Nephron progenitor cell (in vitro differentiated cells): ENCODE measurements at places on chromosomes 5 and 9.

DNA sequence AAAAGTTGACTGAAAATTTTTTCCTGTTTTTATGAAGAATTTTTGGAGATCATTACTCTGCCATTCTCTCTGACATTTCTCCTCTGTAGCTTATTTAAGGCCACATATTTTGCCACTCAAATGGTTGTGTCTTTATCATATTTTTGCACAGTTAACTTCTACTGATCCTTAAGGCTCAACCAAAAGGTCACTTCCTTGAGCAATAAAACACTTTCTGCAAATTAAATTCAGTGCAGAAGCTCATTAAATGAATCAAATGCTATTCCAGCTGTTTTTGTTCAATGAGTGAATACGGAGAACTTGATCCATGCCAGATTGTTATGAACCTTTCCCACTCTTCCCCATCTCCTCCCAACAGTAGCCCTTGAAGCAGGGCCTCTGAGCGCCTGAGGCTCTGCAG lies 93.8 kb upstream of the EPB41L4A start:
- no peak for DNase-seq
- no peaks in the 10 kb centered on the region for H3K36me3 ChIP-seq
- H3K27ac ChIP-seq = no peak overlapping the region
- no peak overlapping the region for H3K4me3 ChIP-seq
- H3K27me3 ChIP-seq = peaks cover 6% of the 10 kb centered on the region
- no peaks in the 10 kb centered on the region for H3K4me1 ChIP-seq

DNA sequence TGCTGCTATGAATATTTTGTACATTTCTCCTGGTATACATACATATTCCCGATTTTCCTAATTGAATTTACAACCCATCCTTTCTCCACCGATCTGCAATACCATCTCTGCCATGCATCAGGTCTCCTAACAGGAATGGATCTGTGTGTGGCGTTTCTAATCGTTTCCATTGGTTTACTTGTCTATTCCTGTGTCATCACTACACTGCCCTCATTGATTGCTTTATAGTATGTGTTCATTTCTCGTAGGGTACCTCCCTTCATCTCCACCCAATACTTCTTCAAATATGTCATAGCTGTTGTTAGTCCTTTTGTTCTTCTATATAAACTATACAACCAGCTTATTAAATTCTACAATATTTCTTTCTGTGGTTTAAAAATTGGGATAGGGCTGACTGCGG lies 7.1 kb upstream of the OR2S2 start:
- no peak overlapping the region for H3K27ac ChIP-seq
- H3K4me3 ChIP-seq = no peak overlapping the region
- no peak for DNase-seq
- no peaks in the 10 kb centered on the region for H3K36me3 ChIP-seq
- no peaks in the 10 kb centered on the region for H3K4me1 ChIP-seq

- H3K4me3 ChIP-seq = no peak overlapping the region
- DNase-seq = no peak
- peaks cover 4% of the 10 kb centered on the region for H3K27me3 ChIP-seq
- H3K27ac ChIP-seq = no peak overlapping the region
Measured at GRCh38 chr9:71886015-71886414, 25.0 kb downstream of the ABHD17B start.

DNA sequence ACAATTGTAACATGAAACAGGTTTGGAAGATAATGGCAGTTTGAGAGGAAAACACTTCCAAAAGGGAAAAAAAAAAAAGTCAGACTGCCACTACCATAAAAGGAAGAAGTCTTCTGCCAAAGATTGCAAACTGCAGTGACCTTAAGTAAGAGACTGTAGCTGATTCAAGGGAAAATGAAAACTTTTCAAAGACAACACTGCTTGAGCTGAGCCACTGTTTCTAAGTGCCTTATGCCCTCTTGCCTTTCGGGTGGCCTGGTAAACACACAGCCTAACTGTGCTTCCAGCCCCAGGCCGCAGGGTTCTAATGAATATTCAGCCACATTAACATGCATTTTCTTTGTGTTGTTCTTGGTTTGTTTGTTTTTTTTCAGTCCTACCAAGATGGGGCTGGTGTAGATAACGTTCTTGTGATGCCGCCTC lies 354.6 kb downstream of the BNC2 start:
- H3K27ac ChIP-seq = no peak overlapping the region
- no peaks in the 10 kb centered on the region for H3K27me3 ChIP-seq
- peaks cover 32% of the 10 kb centered on the region for H3K4me1 ChIP-seq
- peak; percentile 8 for DNase-seq
- H3K36me3 ChIP-seq = no peaks in the 10 kb centered on the region
- peak overlapping the region; percentile 30 for H3K4me3 ChIP-seq

- H3K27me3 ChIP-seq = peaks cover 2% of the 10 kb centered on the region
- no peak overlapping the region for H3K4me3 ChIP-seq
Measured at GRCh38 chr5:223791-224190, 5.7 kb downstream of the SDHA start.

DNA sequence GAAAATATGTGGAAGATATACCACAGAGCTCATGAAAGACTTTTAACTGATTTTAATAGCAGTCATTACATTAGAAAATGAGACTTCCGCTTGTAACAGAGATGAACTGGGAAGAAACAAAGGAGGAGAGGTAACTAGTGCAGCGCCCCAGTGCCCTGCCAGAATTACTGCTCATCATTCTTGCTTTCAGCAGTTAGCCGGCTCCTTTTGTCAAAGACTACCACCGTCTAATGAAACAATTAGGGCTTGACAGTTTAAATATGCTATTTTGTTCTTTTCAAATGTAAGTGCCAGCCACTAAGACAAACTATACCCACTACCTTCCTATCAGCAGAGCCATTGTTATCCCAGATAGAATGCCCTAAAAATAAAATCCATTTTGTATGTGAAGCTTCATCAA lies 328.4 kb downstream of the EFNA5 start:
- DNase-seq = no peak
- H3K36me3 ChIP-seq = peaks cover 20% of the 10 kb centered on the region
- H3K4me3 ChIP-seq = no peak overlapping the region
- H3K27me3 ChIP-seq = no peaks in the 10 kb centered on the region
- peaks cover 12% of the 10 kb centered on the region for H3K4me1 ChIP-seq
- H3K27ac ChIP-seq = no peak overlapping the region

- no peak overlapping the region for H3K27ac ChIP-seq
- H3K27me3 ChIP-seq = peaks cover 12% of the 10 kb centered on the region
- no peak overlapping the region for H3K4me3 ChIP-seq
- DNase-seq = no peak
- peaks cover 10% of the 10 kb centered on the region for H3K4me1 ChIP-seq
- H3K36me3 ChIP-seq = peaks cover 8% of the 10 kb centered on the region
Measured at GRCh38 chr5:10522224-10522611, 41.7 kb upstream of the ANKRD33B start.

DNA sequence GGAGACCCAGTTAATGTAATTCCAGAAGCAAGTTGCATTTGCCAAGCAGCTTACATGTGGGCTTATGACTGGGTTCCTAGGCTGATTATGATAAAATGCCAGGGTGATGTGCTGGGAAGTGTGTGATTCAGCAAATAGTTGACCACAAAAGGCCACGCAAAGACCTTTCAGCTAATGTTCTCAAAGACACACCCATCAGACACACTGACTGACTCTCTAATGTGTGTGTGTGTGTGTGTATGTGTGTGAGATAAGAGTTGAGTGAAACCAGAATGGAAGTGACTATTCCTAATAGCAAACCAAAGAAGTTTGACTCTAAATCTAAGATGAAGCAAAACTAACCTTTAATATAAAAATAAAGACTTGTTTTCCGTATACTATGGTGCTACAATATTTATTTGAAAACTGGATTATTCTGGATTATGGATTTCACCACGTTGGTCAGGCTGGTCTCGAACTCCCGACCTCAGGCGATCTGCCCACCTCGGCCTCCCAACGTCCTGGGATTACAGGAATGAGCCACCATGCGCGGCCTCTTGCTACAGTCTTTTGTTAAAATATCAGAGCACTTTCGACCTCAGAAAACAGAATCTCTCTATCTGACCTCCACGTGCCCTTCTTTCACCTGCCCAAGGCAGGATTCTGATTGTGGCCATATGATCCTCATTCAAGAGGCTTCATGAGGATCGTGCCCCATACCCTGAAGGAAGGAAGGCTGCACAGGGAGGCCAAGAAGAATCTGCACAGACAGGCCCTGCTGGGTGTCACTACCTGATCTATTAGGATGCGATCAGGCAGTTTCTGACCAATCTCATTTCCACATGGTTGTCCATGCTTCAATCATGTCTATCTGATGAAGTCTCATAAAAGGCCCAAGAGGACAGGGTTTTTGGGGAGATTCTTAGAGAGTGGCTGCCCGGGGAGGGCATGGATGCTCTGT lies 75.6 kb downstream of the USP20 start:
- H3K27ac ChIP-seq = no peak overlapping the region
- no peak overlapping the region for H3K4me3 ChIP-seq
- DNase-seq = no peak
- H3K27me3 ChIP-seq = no peaks in the 10 kb centered on the region

DNA sequence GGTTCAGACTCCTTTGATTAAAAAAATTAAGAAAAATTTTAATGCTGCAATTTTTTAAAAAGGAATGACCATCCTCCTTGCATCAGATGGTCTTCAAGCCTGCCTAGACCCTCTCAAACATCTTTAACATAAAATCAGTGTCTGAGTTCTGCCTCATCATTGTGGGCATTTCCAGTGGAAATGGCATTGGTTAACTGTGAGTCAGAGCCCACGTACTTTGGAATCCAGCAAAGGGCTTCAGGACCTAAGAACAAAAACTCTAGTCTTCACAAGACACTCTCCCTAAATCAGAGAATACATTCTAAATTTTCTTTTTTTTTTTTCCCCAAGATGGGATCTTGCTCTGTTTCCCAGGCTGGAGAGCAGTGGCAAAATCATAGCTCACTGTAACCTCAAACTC lies 9.4 kb upstream of the C5orf15 start:
- no peaks in the 10 kb centered on the region for H3K4me1 ChIP-seq
- peaks cover 43% of the 10 kb centered on the region for H3K36me3 ChIP-seq
- DNase-seq = no peak
- peak overlapping the region; percentile 79 for H3K27ac ChIP-seq
- no peaks in the 10 kb centered on the region for H3K27me3 ChIP-seq
- no peak overlapping the region for H3K4me3 ChIP-seq

DNA sequence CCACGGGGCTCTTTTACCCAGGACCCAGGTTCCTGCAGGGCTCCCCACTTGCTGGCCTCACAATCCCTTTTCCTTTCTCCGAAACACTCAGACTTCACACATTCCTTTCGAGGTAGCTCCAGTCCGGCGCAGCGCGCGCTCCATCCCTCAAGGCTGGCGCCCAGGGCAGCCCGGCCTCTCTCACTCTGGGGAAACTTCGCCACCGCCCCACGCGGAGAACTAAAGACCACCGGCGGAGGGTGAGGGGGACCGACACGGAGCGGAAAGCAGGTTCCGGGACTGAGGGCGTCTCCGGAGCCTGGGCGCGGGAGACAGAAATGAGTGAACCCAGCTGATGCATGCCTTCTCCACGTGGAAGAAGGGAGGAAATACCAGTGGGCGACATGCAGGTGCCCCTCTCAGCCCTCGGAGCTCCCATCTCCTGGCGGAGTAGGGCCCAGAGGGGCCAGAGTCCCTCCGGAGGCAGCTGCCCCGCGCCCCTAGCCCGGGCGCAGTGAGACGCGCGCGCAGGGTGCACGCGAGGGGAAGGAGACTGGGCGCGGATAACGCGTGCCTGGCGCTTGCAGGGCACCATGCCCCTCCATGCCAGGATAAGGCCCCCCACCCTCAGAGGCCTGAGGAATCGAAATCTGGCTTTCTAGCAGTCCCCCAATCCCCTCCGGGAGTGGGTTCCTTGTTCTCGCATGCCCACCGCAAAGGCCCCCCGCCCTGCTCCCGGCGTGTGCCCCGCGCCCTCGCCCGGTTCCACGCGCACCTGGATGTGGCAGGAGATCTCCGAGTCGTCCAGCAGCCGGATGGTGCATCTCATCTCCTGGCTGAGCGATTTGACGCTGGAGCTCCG lies 650 bp downstream of the FRMD3 start:
- H3K4me3 ChIP-seq = peak overlapping the region; percentile 69
- peaks cover 7% of the 10 kb centered on the region for H3K4me1 ChIP-seq
- H3K36me3 ChIP-seq = no peaks in the 10 kb centered on the region
- peak; percentile 45 for DNase-seq
- no peak overlapping the region for H3K27ac ChIP-seq
- peaks cover 58% of the 10 kb centered on the region for H3K27me3 ChIP-seq

DNA sequence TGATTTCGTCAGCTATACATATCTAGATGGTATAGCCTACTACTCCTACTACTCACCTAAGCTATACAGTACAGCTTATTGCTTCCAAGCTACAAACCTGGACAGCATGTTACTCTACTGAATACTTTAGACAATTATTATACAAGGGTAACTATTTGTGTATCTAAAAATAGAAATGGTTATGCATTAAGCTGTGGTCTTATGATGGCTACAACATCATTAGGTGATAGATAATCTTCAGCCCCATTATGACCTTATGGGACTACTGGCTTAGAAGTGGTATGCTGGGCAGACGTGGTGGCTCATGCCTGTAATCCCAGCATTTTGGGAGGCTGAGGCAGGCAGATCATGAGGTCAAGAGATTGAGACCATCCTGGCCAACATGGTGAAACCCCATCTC lies 40.2 kb downstream of the CERT1 start:
- no peaks in the 10 kb centered on the region for H3K4me1 ChIP-seq
- no peak for DNase-seq
- no peak overlapping the region for H3K4me3 ChIP-seq
- no peak overlapping the region for H3K27ac ChIP-seq
- peaks cover 73% of the 10 kb centered on the region for H3K36me3 ChIP-seq

GRCh38 chr9:135825435-135826187 lies 81.7 kb downstream of the CAMSAP1 start:
- H3K27me3 ChIP-seq = no peaks in the 10 kb centered on the region
- no peak overlapping the region for H3K4me3 ChIP-seq
- H3K27ac ChIP-seq = no peak overlapping the region
- peaks cover 77% of the 10 kb centered on the region for H3K36me3 ChIP-seq
- no peak for DNase-seq
